ENCODE measurements at places on chromosomes 4 and X. TPM values are rescaled to one million over a fixed set of nuclear protein-coding genes. Genes with fewer than 3 reads are reported as not detected.
A peak's percentile ranks its signal among the peaks of the same experiment; 100 is the strongest.

GRCh38 chr4:17093481-17093880, 195.0 kb upstream of the LDB2 start:
- H3K36me3 ChIP-seq = no peaks in the 10 kb centered on the region
- H3K4me3 ChIP-seq = no peak overlapping the region
- H3K27ac ChIP-seq = no peak overlapping the region
- H3K4me1 ChIP-seq = peaks cover 6% of the 10 kb centered on the region
- no peaks in the 10 kb centered on the region for H3K27me3 ChIP-seq
- DNase-seq = no peak

DNA sequence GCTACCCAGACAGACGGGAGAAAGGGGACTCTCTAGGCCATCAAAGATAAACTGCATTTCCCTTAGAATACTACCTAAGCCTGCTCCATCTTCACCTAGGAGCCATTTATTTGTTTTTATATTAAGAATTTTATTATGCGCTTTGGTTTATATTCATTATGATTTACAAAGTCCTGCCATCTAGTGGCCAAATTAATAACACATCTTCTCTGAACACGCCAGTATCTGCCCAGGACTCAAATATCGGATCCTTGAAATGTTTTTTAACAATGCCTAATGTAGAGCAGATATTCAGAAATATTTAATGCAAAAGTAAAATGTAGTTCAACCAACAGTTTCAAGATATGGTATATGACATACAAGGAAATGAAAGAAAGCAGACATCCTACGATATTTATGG, 20.8 kb upstream of the PRPS2 start:
- no peaks in the 10 kb centered on the region for H3K36me3 ChIP-seq
- no peak overlapping the region for H3K4me3 ChIP-seq
- no peaks in the 10 kb centered on the region for H3K4me1 ChIP-seq
- DNase-seq = peak; percentile 30
- no peak overlapping the region for H3K27ac ChIP-seq
- H3K27me3 ChIP-seq = peaks cover 6% of the 10 kb centered on the region

DNA sequence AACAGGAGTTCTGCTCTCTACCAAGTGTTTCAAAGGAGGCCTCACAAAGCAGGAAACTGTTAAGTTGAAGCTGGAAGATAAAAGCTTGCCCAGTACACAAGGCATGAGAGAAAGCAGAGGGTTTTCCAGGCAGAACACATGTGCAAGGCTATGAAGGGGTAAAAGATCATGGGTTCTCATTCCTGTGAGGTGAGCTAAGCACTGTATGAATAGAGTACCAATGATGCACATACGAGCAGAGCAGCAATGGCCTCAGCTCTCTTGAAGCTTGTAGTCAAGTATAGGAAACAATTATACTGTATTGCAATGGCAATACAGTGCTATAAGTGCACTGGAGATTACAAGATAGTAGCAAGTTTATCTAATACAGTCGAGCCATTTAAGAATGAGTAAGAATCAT, 18.0 kb downstream of the TTC29 start:
- H3K36me3 ChIP-seq = no peaks in the 10 kb centered on the region
- DNase-seq = no peak
- H3K27ac ChIP-seq = no peak overlapping the region
- no peak overlapping the region for H3K4me3 ChIP-seq
- no peaks in the 10 kb centered on the region for H3K4me1 ChIP-seq

CSAG3 gene
- total RNA-seq = not detected

All from IMR-90 (cell line).